ENCODE measurements at places on chromosomes 1 and 21. TPM values are rescaled to one million over a fixed set of nuclear protein-coding genes. Genes with fewer than 3 reads are reported as not detected.
A peak's percentile ranks its signal among the peaks of the same experiment; 100 is the strongest.

AMY1A gene
- not detected for total RNA-seq

GBP1 gene
- total RNA-seq, result 22.1 TPM

ADORA3 gene
- 0.27 TPM for total RNA-seq

AKR7A2 gene
- 82.7 TPM for total RNA-seq

TRIM17 gene
- 3.0 TPM for total RNA-seq

ITLN1 gene
- not detected for total RNA-seq

CDA gene
- total RNA-seq, result 9.7 TPM

PRKAA2 gene
- 1.1 TPM for total RNA-seq

KCNJ10 gene
- total RNA-seq, result 0.59 TPM

DNA sequence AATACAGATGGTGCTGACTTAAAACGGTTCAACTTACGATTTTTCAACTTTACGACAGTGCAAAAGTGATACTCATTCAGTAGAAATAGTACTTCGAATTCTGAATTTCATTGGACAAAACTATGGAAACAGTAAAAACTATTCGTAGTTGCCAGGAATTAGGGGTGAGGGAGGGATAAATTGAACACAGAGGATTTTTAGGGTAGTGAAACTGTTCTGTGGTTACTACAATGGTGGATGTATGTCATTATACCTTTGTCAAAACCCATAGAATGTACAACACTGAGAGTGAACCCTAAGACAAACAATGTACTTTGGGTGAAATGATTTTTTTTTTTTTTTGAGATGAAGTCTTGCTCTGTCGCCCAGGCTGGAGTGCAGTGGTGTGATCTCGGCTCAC is 7.5 kb downstream of the DDR2 start:
- no peak overlapping the region for H3K27ac ChIP-seq
- no peak for DNase-seq
- no peak overlapping the region for H3K4me3 ChIP-seq
- no peaks in the 10 kb centered on the region for H3K27me3 ChIP-seq
- H3K36me3 ChIP-seq, result no peaks in the 10 kb centered on the region
- no peaks in the 10 kb centered on the region for H3K4me1 ChIP-seq

GRCh38 chr1:226945106-226945857 is 5.2 kb downstream of the COQ8A start:
- H3K4me3 ChIP-seq, result no peak overlapping the region
- no peaks in the 10 kb centered on the region for H3K27me3 ChIP-seq
- H3K36me3 ChIP-seq, result no peaks in the 10 kb centered on the region
- DNase-seq, result no peak
- H3K27ac ChIP-seq, result no peak overlapping the region
- H3K4me1 ChIP-seq, result peaks cover 68% of the 10 kb centered on the region

DNA sequence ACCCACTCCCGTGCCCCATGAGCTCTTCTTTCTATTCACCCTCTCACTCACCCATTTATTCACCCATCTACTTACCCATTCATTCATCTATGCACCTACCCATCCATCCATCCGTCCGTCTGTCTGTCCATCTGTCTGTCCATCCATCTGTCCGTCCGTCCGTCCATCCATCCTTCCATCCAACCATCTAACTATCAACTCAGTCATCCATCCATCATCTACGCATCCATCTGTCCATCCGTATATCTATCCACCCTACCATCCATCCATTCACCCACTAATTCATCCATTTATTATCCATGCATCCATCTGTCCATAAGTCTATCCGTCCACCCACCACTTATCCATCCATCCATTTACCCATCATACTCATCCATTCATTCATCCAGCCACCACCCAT is 10.8 kb upstream of the CSF3R start:
- no peaks in the 10 kb centered on the region for H3K36me3 ChIP-seq
- no peak overlapping the region for H3K4me3 ChIP-seq
- H3K4me1 ChIP-seq, result no peaks in the 10 kb centered on the region
- peaks cover 23% of the 10 kb centered on the region for H3K27me3 ChIP-seq
- no peak for DNase-seq

DNA sequence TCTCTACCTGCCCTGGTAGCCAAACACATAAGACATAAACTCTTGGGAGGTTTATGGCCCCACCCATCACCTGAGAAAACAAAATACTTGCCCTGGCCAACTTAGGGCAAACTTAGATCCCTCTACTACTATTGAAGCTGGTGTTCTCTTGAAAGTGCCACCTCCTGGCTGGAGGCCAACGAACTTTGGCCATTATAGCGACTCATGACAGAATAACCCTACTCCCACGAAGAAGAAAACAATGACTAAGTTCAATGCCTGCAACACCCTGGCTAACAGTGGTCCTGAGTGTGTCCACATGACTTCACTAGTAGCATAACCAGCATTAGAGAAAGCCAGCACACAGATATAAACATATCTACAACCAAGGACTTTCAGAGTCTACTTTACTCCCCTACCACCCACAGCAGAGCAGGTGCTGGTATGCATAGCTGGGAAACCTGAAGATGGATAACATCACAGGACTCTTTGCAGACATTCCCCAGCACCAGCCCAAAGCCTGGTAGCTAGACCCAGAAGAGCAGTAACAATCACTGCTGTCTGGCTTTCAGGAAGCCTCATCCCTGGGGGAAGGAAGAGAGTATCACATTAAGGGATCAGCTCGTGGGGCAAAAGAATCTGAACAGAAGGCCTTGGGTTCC is 81.0 kb downstream of the SLC30A10 start:
- H3K27me3 ChIP-seq, result no peaks in the 10 kb centered on the region
- H3K4me3 ChIP-seq, result no peak overlapping the region
- H3K4me1 ChIP-seq, result no peaks in the 10 kb centered on the region
- H3K27ac ChIP-seq, result no peak overlapping the region

- peak overlapping the region; percentile 73 for H3K4me3 ChIP-seq
- H3K27me3 ChIP-seq, result no peaks in the 10 kb centered on the region
- no peaks in the 10 kb centered on the region for H3K36me3 ChIP-seq
- no peak for DNase-seq
These were observed 669 bp downstream of the XPR1 start for GRCh38 chr1:180632326-180633056.

DNA sequence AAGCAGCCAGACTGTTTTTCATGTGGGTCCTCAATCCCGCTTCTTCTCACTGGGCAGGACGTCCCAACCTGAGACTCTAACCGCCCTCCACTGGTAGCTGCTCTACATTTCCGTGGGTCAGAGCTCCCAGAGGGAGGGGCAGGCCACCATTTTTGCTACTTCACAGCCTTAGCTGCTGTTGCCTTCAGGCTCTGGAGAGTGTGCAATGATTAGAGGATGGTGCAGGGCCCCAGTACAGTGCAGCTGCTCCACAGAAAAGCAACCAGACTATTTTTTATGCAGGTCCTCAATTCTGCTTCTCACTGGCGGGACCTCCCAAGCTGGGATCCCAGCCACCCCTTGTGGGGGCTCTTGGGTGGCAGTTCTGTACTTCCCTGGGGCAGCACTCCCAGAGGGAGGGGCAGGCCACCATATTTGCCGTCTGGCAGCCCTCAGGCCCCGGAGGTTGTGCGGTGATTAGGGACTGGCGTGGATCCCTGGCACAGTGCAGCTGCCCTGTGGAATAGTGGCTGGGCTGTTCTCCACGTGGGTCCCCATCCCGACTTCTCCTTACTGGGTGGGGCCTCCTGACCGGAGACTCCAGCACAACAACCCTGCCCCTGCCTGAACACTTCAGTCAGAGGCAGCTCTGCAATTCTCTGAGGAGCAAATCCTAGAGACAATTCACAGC is 647.6 kb upstream of the PKN2 start:
- no peaks in the 10 kb centered on the region for H3K4me1 ChIP-seq
- H3K4me3 ChIP-seq, result no peak overlapping the region
- no peak overlapping the region for H3K27ac ChIP-seq
- no peaks in the 10 kb centered on the region for H3K27me3 ChIP-seq
- DNase-seq, result no peak

DNA sequence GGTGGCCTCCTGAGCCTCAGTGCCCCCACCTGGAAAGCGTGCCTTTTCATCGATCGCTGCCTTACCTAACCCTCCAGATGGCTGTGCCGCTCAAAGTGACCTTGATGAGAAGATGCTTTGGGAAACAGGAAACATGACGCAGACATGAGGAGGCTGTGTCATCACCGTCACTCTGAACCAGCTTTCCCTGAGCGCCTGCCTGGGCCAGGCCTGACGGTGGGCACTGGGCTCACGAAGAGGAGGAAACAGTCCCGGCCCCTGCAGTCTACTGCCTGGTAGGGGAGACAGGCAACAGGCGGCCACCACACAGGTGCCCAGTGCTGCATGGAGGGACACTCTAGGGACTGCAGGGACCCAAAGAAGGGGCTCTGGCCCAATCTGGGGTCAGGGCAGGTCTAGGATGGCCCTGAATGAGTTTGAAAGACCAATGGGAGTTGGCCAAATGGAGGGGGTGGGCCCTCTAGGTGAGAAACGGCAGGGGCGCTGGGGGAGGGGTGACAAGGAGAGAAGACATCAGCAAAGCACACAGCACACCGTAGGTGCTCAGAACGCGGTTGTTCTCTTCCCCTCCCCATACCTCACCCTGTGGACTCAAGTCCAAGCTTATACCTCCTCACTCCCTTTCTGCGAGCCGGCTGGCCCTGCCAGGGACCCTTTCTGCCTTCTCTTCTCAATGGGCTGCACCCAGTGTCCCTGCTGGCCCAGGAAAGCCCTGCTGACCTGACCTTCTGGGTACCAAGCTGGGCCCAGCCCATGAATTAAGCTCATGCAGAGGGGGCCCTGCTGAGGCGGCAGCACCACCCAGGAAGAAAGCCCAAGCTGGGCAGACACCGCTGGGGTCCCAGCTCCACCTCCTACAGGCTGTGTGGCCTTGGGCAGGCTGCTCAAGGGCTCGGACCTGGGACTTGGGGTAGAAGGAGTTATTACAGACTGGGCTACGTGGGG is 44.9 kb downstream of the GLIS1 start:
- no peak overlapping the region for H3K27ac ChIP-seq
- H3K4me1 ChIP-seq, result no peaks in the 10 kb centered on the region
- no peaks in the 10 kb centered on the region for H3K36me3 ChIP-seq
- H3K4me3 ChIP-seq, result no peak overlapping the region
- DNase-seq, result no peak
- peaks cover 27% of the 10 kb centered on the region for H3K27me3 ChIP-seq

GRCh38 chr1:13628711-13629110 is 45.1 kb downstream of the PDPN start:
- H3K27me3 ChIP-seq, result no peaks in the 10 kb centered on the region
- no peak for DNase-seq
- no peak overlapping the region for H3K27ac ChIP-seq
- no peaks in the 10 kb centered on the region for H3K4me1 ChIP-seq
- H3K4me3 ChIP-seq, result no peak overlapping the region

DNA sequence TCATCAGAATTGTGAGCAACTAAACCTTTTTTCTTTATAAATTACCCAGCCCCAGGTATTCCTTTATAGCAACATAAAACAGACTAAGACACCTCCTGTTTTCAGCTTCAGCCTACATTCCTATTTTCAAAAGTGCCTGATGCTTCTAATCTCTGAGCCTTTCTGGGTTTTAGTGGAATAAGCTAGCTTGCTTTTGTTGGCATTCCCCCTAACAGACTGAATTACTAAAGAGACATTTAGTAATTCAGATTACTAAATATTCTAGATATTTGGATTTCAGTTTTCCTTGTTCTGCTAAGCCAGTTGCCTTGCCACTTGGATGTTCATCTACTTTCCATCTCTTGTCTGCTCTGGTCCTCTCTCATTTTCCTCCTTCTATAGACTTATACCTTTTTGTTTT is 10.5 kb upstream of the GNG12 start:
- DNase-seq, result no peak
- no peak overlapping the region for H3K4me3 ChIP-seq
- H3K27ac ChIP-seq, result no peak overlapping the region
- peaks cover 22% of the 10 kb centered on the region for H3K4me1 ChIP-seq
- no peaks in the 10 kb centered on the region for H3K36me3 ChIP-seq

GRCh38 chr1:25217598-25218232 is 14.6 kb downstream of the SYF2 start:
- no peak overlapping the region for H3K27ac ChIP-seq
- DNase-seq, result no peak
- no peak overlapping the region for H3K4me3 ChIP-seq
- H3K27me3 ChIP-seq, result no peaks in the 10 kb centered on the region
- H3K36me3 ChIP-seq, result no peaks in the 10 kb centered on the region
- H3K4me1 ChIP-seq, result no peaks in the 10 kb centered on the region

DNA sequence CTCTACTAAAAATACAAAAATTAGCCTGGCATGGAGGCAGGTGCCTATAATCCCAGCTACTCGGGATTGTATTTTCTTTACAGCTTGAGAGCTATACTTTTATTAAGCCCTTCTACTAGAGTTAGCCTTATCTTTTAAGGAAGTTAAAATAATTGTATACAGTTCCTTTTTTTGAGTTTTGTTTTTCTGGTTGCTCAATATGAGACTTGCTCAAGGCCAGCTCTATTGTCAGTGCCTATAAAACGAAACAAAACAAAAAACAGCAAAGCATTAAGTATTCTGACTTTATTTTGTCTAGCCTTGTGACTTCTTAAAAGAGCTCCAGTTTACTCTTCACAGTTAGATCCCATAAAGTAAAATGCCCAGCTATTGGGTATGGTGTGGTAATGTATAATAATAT is 17.2 kb downstream of the PKN2 start:
- H3K36me3 ChIP-seq, result peaks cover 8% of the 10 kb centered on the region
- H3K4me1 ChIP-seq, result no peaks in the 10 kb centered on the region
- no peak overlapping the region for H3K4me3 ChIP-seq
- no peaks in the 10 kb centered on the region for H3K27me3 ChIP-seq
- no peak overlapping the region for H3K27ac ChIP-seq

DNA sequence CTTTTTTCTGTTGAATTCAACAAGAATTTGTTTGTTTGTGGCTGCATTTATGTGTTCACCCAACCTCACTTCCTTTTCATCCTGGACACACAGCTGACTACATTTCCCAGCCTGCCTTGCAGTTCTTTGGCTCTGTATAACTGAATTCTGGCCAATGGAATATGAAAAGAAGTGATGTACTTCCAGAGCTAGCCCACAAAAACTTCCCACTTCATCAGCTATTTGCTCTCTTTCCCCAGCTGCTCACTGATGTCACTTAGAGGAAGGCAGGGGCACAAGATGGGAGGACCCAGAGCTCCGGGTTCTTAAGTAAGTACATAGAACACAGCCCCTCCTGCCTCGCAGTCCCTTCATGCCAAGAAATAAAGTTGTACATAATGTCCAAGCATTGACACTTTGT is 235.0 kb upstream of the FGGY start:
- H3K27ac ChIP-seq, result peak overlapping the region; percentile 61
- DNase-seq, result no peak
- peaks cover 34% of the 10 kb centered on the region for H3K4me1 ChIP-seq
- no peak overlapping the region for H3K4me3 ChIP-seq
- no peaks in the 10 kb centered on the region for H3K27me3 ChIP-seq

DNA sequence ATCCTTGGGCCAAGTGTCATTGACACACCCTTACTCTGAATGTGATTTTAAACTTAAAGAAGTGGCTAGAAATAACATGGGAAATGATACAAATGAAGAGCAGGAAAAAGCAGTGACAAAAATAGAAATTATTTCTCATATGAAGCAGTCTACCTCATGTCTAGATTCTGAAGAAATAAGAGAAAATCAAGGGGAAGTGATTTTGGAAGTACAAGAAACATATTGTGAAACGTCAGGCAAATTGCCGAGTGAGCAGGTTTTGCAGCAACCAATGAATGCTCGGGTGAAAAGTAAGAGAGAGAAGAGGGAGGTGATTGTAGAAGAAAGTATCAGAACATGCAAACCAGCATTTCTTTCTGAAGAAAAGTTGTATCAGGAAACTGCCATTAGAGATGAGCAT is 130.7 kb downstream of the MACF1 start:
- no peak overlapping the region for H3K27ac ChIP-seq
- DNase-seq, result no peak
- H3K36me3 ChIP-seq, result peaks cover 96% of the 10 kb centered on the region
- no peaks in the 10 kb centered on the region for H3K4me1 ChIP-seq
- H3K4me3 ChIP-seq, result no peak overlapping the region
- H3K27me3 ChIP-seq, result no peaks in the 10 kb centered on the region

GRCh38 chr1:33072707-33073106 is 8.2 kb upstream of the AZIN2 start:
- no peak overlapping the region for H3K4me3 ChIP-seq
- no peak overlapping the region for H3K27ac ChIP-seq
- DNase-seq, result no peak
- H3K27me3 ChIP-seq, result no peaks in the 10 kb centered on the region

Data from esophagus squamous epithelium (tissue), 5 donors.